ENCODE measurements at places on chromosomes 7 and 10.

DNA sequence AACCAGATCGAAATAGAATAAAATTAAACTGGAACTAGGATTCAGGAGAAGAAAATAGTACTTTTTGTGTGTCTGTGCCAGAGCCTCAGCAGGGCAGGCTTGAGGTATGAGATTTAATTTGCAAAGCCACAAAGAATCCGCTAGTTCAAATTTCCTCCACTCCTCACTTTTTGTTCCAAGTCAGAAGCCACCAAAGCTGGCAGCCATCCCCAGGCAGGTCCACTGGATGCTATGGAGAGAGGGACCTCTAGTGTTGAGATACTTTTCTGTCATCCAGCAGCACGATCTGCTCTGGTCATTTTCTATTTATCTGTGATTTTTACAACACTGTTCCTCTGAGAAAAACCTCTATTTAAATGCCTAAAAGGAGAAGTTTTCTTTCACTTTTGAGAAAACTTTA is 147.9 kb upstream of the FRMD4A start:
- peak; percentile 21 for DNase-seq

- no peak for DNase-seq
Measured at GRCh38 chr10:121983852-121984251, 5.1 kb upstream of the TACC2 start.

- DNase-seq, result no peak
Measured at GRCh38 chr7:11760372-11760771, 71.6 kb downstream of the THSD7A start.

DNA sequence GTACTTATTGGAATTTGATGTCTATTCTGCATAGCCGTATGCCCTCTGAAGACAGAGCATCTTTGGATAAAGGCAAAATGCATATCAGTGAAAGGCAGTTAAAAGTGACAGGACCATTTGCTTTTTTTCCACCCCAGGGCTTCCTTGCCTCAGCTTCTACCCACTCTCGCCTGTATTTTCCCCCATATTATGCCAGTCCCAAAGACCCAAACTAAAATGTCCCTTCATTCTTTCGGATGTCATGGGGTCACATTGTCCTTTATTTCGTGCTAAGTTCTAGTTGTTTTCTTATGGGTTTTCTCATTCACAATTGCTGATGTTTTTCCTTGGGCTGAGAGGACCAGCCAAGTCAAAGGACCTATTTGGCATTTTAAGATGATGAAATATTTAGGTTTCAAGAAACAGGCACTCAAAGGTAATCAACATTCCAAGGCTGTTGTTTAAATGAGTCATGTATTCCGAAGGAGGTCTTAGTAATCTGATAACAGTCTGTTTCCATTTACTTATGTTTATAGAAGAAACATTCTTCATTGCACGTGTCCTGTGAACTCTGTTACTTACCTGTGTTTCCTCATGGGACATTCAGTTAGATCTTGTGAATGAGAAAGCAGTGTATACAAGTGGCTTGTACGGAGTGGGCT is 74.1 kb downstream of the DNAH11 start:
- DNase-seq, result no peak

DNA sequence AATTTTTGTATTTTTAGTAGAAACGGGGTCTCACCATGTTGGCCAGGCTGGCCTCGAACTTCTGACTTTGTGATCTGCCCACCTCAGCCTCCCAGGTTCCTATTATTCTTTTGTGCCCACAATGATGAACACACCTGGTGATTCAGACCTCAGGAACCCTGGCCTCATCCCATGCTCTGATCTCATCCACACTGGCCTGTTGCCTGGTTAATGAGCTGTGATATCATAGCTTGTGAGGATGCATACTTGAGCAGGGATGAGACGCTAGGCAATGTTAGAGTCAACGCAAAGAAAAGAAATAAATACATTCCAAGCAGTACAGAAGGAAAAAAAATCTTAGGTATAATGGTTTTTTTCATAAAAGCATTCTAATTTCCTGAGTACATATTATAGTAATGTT is 82.4 kb upstream of the RNF32 start:
- DNase-seq, result no peak

DNA sequence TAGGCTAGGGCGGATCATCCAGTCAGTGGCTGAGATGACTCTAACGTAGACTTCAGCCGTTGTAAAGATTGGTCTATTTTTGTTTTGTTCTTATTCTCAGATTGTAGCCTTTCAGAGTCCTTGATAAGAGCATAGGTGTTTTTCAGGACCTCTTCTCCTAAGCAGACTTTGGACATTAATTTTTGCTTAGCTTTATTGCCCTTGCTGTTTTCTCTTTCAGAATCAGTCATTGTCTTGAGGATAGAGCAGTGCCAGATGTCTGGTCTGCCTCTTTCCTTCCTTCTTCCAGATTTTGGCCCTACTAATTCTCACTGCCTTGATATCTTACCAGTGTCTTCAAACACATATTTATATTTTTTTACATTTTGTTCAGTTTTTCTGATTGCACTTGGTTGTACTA is 49.5 kb downstream of the C1GALT1 start:
- DNase-seq, result no peak
